ENCODE measurements at places on chromosomes 7 and 10.

DNA sequence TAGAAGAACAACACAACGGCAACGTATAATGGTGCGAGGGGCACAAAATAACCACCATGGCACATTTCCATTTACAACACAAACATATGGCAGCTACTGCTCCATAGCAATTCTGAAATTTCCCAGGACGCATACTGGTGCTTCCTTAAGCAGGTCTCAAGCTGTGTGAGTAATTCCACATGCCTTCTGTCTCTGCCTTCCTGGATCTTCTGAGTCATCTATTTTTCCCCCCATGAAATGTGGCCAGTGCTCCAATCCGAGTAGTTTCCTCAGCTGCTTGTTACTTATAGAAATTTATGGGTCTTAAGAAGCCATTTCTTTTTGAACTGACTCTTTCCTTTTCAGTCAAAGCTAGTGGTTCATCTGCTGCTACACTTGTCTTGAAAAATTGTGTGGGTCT lies 256.6 kb upstream of the KLF6 start:
- no peak for DNase-seq

DNA sequence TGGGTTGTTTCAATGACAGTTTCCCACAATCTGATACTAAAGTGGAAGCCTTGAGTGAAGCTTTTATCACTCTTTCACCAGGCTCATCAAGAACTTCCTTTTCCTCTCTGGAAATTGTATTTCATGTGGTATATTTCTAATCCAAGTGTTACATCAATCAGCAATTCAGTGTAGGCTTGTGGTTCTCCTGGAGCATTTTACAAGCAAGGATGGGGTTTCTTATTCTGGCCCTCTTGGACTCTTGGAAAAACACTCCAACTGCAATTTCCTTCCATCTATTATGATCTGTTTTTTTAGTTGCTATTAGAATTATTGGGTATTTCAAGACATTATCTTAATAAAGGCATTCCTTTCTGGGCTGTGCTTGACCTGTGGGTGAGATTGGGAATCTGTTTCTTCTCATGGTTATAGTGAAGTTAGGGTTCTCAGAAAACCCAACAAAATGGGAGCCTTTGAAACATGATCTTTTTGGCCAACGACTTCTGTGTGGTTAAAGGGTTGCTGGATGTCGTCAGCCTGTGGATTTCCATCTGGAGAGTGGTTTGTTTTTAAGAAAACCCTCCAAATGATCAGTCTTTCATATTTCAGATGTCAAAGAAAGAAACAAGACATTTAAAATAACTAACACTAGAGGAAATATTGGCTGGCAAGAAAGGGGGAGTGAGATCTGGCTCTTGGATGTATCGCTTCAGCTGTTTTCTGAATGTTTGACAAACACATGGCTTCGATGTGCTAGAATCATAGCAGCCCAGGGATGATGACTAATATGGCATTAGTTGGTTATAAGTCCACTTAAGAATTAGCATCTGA lies 540.2 kb downstream of the LRMDA start:
- DNase-seq, result no peak

- peak; percentile 39 for DNase-seq
Observed at GRCh38 chr10:46555713-46556514, 544 bp downstream of the GPRIN2 start.

DNA sequence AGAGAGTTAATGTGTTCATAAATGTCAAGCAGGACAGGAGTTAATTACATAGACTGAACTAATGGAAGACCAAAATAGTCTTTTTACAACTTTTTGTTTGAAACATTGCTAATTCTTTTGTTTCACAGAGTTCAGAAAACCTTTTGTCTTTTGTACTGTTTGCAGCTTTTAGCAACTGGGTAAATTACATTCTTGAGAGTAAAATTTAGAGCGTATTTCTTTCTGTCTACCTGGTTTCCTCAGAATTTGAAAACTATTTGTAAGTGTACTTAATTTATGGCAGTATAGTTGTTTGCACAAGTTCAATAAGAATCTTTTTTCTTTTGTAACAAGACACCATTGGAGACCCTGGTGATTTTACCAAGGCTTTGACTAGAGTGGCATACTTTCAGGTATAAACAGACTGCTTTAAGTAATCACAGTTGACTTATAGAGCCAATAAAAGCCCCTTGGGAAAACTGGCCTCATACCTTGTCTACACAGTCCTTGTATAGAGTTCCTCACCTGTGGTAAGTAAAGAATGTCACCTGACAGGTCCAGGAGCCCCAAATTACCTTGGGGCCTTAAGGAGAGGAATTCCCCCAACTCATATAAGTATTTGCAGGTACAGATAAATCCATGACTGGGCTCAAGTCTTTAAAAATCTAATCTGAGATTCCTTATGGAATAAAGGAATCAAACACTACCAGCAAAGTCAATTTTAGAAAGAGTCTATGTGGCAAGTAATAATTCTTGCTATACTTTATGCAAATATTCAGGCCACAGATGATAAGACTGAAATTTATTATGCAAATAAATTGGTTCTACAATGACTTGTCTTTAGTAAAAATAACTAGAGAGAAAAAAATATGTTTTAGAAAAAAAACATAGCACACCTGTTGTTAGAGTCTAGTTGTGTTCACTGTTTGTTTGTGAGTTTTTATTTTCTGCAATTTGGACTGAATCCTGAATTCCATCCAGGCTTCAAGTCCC lies 23.6 kb upstream of the CREB3L2 start:
- no peak for DNase-seq

GRCh38 chr7:80450621-80451308 lies 61.1 kb downstream of the GNAT3 start:
- no peak for DNase-seq
